ENCODE measurements at places on chromosomes 2 and 18. TPM values are rescaled to one million over a fixed set of nuclear protein-coding genes. Genes with fewer than 3 reads are reported as not detected.

- peak; percentile 42 for DNase-seq
These were observed 30.0 kb downstream of the MEMO1 start for GRCh38 chr2:31980674-31981356.

The CCDC141 gene
- 0.05 TPM for total RNA-seq

The GCG gene
- total RNA-seq: not detected

GRCh38 chr18:48100651-48101165 lies 170.2 kb upstream of the SMAD2 start:
- no peak for DNase-seq

DNA sequence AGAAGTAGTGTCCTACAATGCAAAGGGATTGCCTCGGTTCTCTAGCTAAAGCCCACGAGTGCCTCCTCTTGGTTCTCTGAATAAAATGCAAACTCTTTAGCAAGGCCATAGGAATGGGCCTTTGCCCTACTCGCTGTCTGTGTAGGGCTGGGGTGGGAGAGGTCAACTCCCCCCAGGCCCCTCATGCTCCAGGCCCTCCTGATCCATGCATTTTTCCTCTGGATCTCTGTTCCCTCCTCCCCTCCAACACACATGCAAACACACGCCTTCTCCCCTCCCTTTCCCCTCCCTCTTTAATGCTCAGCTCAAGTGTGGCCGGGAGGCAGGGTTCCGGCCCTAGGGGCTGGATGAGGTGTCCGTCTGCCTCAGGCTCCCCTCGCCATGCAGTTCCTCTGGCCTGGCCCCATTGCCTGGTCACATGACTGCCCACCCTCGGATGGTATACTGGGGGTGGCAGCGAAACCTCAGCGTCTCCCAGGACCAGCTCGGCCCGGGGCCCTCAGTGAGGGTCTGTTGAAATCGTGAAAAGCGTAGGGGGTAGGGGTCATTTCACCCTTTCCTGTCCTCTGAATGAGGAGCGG lies 14.9 kb upstream of the KLF11 start:
- DNase-seq: no peak

DNA sequence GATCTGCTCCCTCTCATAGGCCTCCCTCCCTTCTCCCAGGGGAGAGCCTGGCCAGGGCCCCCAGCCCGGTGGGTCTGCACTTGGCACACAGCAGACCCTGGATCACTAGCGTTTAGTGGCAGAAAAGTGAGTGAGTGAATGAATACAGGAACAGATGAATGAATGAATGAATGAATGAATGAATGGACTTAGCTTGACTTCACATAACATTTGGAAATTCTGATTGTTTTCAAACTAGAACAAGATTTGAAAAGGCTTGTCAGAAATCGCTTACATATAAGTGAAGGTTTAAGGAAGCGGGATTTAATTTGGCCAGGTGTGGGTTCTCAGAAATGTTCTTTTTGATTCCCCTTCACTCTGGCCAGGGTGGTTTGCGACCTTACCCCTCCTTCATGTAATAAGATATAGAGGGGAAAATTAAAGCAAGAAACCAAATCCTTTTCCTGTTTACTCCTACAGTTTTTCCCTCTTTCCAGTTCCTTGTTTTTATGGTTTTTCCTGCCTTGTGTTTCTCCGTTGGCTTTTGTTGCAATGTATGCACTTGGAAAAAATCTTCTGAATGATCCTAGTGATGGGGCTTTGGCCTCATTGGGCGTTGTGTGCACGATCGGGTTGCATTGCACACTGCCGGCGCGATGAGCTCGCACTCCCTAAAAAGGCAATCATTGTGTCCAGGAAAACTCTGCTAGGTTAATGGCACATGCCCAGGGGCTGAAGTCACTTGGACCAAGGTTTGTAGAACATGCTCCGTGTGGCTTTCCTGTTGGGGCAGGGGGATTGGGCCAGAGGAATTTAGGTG lies 16.4 kb downstream of the LRRFIP1 start:
- DNase-seq: no peak

DNA sequence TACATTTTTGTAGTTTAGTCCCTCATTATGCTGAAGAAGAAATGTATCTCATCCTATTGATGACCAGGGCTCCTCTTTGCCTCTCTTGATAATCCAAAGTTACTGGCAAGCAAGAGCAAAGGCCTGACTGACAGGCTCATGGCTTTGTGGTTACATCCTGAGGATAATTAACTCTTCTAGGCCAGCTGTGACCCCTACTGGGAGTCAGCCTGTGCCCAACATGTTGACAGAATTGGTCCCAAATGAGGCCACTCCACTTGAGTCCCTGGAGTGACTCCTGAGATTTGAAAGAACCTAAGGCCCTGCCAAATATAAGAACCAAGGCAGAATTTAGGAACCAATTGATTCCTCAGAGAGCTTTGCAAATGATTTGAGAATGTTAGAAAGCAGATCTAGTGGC lies 973.8 kb upstream of the CELF4 start:
- DNase-seq: no peak

GRCh38 chr18:32542221-32542798 lies 71.6 kb upstream of the GAREM1 start:
- peak; percentile 99 for DNase-seq

The PIGN gene
- 76.8 TPM for total RNA-seq

DNA sequence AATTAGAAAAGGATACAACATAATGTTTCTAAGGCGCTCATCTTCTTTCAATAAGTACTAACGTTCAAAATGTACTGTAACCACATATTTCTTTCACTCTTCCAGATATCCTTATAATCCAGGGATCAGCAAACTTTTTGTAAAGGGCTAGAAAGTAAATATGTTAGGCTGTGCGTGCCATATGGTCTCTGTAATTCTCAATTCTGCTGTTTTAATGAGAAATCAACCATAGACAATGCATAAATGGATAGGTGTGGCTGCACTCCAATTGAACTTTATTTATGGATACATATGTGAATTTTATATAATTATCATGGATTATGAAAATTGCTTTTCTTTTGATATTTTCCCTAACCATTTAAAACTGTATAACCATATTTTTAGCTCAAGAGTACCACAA lies 459.4 kb downstream of the EPHA4 start:
- DNase-seq: no peak

The SERPINB4 gene
- 0.35 TPM for total RNA-seq

GRCh38 chr2:38528008-38528442 lies 74.7 kb downstream of the HNRNPLL start:
- DNase-seq: peak; percentile 53

DNA sequence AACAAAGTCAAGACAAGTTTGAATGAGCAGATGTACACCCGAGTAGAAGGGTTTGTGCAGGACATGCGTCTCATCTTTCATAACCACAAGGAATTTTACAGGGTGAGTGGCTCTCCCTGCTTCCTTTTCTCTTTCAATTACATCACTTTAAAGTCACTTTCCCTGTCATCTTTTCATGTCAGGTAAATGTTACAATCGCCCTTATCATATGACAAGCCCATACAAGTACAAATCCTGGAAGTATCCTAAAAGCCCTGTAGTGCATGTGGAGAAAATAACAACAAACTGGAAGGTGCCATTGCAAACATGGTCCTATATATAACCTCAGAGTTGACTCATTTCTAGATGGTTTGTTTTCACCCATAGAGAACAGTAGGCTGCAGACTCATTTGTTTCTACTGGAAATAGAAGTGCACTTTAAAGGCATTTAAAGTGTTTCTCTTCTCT lies 126.0 kb downstream of the SP100 start:
- DNase-seq: no peak

The SPATA3 gene
- total RNA-seq: not detected

DNA sequence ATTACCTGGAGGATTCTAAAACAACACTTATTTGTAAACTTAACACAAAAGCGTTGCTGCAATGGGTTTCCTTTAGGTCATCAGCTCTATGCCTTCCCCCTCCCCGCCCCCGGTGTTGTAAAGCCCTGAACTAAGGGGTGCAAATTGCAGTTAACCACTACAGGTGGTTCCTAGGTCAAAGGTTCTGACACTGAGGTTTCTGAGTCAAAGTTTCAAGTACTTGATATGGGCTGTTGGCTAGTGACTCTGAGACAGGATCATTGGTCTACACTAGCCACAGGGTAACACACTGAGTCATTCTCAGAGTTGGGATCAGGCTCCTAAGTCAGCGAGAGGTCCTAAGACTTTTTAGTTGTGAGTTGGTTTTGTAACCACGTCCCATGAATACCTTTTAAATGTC lies 15.4 kb downstream of the IL1B start:
- peak; percentile 64 for DNase-seq

DNA sequence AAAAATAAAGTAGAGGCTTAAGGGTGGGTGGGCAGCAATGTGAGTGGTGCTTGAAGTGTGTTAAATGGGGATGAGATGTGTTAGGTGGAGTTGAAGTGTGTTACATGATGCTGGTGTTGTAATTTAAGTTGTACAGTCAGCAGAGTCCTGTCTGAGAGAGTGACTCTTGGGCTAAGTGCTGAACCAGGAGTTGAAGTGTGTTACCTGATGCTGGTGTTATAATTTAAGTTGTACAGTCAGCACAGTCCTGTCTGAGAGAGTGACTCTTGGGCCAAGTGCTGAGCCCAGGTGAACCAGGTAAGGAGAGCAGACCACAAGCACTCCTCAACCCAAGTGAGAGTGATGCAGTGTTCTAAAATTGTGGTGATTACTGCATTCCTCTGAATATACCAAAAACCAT lies 40.6 kb downstream of the LCLAT1 start:
- no peak for DNase-seq

The IL1F10 gene
- total RNA-seq: not detected

DNA sequence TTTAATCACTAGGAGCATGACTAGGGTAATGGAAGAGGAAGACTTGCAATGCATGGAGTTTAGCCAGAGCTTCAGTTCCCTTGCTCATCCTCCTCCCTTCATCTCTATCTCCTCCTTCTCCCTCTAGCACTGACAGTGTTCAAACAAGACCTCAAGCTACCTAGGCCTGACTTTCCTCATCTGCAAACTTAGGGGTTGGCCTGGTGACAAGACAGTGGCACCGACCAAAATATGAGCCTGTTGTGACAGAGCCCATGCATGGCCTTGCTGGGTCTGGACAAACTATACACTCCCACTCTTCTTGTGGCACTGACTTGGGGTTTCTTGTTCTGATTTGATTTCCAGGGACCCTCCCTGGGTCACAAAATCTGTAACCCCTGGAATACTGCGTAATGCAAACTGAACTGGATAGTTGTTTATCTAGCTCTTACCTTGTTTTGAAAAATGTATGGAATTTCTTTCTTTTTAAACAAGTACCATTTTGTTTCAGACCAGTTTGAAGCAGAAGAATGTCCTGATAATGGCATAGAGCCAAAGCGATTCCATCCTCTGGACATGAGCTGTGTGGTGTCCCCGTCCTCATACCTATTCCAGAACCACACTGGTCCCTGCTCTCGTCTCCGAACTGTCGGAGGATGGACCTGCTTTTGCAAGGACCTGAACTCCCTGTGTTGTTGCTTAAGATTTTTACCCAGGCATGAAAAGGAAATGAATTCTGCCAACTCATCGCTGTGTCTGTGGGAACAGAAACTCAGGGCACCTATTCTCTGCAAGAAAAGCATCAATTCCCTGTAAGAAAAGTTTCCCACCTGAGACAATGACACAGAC lies 33.4 kb upstream of the PPP4R1 start:
- peak; percentile 65 for DNase-seq

- no peak for DNase-seq
These were observed 7.1 kb downstream of the ST8SIA3 start for GRCh38 chr18:57359433-57359832.

The DUSP11 gene
- 23.5 TPM for total RNA-seq

The RAD51AP2 gene
- total RNA-seq: under 0.01 TPM

The CENPA gene
- 5.6 TPM for total RNA-seq
